Spinal cord (tissue), 10 donors: ENCODE measurements at places on chromosomes 12 and 14. TPM values are rescaled to one million over a fixed set of nuclear protein-coding genes. Genes with fewer than 3 reads are reported as not detected.

GRCh38 chr12:117052386-117053049 lies 46.7 kb downstream of the TESC start:
- DNase-seq, result no peak

GRCh38 chr12:47824635-47825034 lies 4.9 kb upstream of the HDAC7 start:
- no peak for DNase-seq

- DNase-seq, result peak; percentile 46
Measured at GRCh38 chr14:60862283-60862682, 118.6 kb downstream of the TRMT5 start.

- no peak for DNase-seq
Measured at GRCh38 chr14:94162466-94162865, 11.7 kb upstream of the PPP4R4 start.

GRCh38 chr14:29637411-29637810 lies 290.2 kb downstream of the PRKD1 start:
- DNase-seq, result peak; percentile 48

The PPFIA2 gene
- total RNA-seq, result 24.5 TPM
